ENCODE measurements at places on chromosomes 3 and 15.

GRCh38 chr15:96264351-96264798, 66.1 kb upstream of the NR2F2 start:
- no peak for DNase-seq

DNA sequence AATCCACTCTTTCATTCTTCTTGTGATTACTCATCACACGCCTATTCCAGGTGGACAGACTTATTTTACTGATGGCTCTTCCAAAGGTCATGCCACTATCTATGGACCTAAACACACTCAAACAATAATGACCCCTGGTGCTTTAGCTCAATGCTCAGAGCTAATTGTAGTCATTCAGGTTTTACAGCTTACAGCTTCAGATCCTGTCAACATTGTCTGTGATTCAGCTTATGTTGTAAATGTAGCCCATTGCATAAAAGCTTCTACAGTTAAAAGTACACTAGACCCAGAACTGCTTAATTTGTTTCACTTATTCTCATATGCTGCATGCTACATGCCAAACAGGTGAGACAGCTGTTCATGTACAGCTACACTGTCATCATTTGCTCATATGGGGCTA, 49.2 kb downstream of the LSM3 start:
- DNase-seq = no peak

- DNase-seq = no peak
These were observed 664.7 kb downstream of the MECOM start for GRCh38 chr3:168998792-168999191.

DNA sequence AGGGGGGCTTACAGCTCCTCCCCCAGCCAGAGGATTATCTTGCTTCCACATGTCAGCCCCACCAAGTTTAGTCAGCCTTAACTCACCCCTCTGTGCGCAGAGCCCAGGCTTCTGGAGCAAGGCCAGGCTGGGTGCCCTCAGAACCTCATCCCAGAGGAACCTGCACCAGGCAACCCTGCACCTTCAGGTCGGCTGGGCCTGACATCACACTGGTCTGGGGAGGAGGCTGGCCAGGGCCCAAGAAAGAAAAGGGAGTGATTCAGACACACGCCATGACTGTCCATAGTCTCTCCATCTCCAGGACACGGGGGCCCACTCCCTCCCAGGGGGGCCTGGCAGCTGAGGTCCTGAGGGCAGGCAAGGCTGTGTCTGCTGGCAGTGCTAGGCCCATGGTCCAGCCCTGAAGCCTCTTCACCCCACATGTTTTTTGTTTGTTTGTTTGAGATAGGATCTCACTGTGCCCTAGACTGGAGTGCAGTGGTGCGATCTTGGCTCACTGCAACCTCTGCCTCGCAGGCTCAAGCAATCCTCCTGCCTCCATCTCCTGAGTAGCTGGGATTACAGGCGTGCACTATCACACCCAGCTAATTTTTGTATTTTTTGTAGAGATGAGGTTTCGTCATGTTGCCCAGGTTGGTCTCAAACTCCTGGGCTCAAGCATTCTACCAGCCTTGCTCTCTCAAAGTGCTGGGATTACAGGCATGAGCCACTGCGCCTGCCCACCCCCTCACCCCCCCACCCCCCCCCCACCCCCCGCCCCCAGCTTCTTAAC, 11.1 kb downstream of the TNK2 start:
- no peak for DNase-seq

DNA sequence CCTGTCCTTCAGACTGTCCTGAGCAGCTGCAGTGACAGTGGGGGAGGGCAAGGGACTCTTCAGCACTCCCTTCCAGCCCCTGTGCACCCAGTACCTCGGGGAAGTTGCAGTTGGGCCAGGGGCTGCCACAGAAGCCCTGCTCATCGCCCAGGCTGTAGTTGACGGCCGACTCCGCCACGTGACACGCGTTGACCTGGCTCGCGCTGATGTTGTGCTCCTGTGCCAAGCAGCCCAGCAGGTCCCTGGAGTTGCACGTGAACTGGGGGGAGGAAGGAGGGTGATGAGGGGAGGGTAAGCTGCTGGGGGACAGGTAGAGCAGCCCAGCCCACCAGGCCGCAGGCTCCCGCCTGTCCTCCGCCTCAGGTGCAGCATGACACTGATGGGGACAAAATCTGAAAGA, 101.2 kb downstream of the SEC22A start:
- no peak for DNase-seq

DNA sequence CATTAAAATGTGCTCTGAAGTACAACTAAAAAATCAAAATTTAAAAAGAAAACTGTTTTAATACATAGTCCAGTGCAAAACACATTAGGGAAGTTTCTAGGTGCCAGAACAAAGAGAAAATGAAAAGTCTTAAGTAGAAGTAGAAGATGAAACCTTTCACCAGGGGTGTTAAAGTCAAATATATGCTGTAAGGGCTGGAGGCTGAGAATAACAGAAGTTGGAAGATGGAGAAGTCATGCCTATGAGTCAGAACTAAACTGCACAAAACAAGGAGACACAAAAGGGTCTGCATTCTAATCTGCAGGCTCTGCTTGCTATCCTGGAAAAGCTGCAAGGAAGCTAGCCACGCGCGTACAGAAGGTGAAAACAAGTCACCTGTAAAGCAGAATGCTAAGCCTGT, 48.7 kb upstream of the CPB1 start:
- no peak for DNase-seq

DNA sequence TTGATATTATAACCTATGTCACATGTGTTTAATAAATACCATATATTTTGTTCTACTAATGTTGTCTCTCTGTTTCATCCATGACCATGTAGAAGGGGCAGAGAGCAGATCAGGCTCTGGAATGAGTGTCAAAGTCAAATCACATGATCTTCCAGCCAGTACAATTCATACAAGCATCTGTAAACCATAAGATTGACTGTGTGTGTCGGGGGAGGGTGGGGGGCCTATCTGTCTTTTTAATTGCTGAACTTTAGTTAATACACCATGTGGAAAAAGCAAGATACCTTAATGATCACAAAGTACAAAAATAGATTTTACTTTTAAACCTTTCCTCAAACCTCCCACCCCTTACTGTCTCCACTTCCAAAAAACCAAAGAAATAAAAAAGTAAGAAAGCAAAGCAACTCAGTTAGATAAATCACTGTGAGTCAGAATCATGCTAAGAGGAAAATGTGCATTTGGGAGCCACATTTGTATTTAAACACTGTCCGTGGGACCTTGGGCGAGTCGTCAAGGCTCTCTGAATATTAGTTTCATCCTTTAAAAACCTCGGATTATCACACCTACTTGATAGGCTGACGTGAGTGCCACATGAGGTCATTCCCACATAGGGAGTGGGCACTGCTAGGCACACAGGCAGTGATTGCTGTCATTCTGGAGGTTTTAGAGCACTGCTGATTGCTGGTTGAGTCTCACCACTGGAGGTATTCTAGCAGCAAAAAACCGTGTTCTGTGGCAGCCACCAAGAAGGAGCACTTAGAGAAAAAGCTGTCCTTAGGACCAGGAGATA, 21.0 kb upstream of the POLR2M start:
- no peak for DNase-seq

- no peak for DNase-seq
These were observed 23.1 kb downstream of the DCUN1D1 start for GRCh38 chr3:182957226-182957625.

GRCh38 chr15:69497076-69497475, 44.5 kb downstream of the RPLP1 start:
- DNase-seq = no peak

DNA sequence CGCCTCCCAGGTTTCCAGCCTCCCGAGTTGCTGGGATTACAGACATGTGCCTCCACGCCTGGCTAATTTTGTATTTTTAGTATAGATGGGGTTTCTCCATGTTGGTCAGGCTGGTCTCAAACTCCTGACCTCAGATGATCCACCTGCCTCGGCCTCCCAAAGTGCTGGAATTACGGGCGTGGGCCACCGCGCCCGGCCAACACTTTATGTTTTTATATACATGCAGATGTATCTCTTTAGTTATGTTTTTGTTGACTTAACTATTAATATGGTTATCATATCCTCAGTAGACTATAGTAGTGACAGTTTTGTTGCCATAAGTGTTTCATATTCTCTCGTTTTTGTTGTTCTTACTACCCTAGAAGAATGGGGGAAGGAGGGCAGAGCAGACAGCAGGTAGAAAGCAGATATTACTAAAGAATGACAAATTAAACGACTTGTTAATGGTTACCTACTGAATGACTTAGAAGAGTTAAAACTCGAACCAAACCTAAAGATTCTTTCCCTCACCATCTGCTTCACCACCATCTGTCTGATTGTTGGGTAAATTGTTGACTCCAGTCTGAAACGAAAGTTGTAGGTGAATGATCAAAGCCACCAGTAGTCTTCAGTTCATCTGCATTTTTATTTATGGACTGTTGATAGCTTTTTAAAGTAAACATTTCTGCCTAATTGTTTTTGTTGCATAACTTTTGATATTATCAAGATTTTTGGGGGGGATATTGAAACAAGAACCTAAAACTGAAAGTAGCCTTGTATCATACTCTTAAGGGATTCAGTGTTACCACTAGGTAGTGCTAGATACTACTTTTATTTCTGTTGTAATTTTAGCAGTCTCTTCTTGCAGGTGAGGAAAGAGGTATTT, 89.3 kb downstream of the RASA2 start:
- DNase-seq = no peak

DNA sequence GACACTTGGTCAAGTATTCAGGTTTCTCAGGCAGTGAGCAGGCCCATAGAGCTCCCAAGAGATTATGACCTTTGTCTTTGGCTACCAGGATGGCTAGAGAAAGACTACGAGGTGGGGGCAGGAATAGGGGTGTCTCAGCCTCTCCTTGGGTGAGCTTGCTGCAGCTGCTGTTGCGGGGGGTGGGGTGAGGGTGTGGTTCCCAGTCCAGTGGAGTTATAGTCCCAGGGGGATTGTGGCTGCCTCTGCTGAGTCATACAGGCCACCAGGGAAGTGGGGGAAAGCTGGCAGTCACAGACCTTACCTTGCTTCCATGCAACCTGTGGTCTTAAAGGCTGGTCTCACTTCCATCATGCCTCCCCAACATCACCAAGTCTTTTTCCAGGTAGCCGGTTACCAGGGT, 31.7 kb downstream of the ATP2C1 start:
- DNase-seq = no peak

DNA sequence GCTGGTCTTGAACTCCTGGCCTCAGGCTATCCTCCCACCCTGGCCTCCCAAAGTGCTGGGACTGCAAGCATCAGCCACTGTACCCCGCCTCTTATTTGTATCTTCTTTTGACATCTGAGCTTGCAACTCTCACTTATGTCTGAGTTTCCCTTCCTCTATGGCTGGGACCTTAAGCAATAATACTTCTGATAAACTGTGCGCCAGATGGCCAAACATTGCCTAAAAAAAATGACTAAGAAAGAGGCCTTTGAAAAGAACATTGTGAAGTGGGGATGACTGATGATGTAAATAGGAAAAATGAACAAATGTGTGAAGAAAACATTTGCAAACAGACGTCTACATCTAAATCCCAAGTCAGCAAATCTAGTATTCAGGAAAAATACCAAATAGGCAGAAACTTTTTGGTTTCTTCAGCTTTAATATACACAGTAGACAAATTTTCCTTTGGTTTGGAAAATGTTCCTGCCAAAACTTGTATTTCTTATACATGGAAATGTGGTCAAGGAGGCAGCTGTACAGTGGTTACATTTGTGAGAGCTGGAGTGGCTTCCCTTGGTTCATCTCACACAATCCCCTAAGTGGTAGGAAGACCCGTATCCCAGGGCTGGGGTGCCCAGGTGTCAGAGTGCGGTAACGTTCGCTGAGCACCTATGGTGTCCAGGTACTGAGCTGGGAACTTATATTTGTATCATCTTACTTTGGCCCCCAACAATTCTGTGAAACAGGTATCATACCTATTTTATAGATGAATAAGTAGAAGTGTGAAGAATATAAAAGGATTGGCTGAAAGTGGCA, 11.6 kb upstream of the TFRC start:
- DNase-seq = no peak

DNA sequence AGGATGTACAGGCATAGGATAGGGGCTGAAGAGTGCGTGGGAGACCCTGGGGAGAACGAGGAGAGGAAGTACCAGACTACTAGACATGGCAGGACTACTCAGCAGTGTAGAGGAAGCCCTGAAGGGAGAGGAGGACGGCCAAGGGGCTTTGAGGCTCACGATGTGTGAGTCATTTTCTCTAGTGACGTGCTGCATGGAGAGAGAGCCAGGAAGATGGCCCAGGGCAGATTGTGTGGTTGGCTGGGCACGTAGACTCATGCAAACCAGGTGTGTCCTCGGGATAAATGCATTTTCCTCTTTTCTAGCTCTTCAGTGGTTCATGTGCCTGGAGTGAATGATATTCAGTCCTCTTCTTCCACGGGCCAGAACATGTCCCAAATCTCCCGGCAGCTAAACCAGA, 115.0 kb upstream of the ABHD17C start:
- DNase-seq = no peak

- no peak for DNase-seq
These were observed 61.5 kb upstream of the DCBLD2 start for GRCh38 chr3:98962951-98963350.

- no peak for DNase-seq
These were observed 151.4 kb downstream of the PLD1 start for GRCh38 chr3:171658841-171659240.

- DNase-seq = no peak
These were observed 76.7 kb upstream of the DCBLD2 start for GRCh38 chr3:98978068-98978811.

- no peak for DNase-seq
These were observed 208.6 kb downstream of the ZIC4 start for GRCh38 chr3:147197739-147198138.

GRCh38 chr3:16311960-16312451, 47.0 kb downstream of the OXNAD1 start:
- DNase-seq = no peak

DNA sequence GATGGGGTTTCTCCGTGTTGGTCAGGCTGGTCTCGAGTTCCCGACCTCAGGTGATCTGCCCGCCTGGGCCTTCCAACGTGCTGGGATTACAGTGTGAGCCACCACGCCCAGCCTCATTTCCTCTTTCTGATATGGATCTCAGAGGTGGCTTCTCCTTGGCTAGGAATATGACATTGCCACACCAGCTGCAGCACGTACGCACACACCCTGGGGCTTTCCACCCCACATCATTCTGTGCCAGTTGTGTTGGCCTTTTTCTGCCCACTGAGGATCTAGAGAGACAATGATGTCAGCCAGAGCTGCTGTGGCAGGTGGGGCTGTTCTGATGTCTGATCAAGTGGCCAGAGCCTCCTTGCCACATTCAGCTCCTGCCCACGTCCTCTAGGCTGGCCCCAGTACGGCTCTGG, 29.0 kb downstream of the TMEM45A start:
- no peak for DNase-seq

DNA sequence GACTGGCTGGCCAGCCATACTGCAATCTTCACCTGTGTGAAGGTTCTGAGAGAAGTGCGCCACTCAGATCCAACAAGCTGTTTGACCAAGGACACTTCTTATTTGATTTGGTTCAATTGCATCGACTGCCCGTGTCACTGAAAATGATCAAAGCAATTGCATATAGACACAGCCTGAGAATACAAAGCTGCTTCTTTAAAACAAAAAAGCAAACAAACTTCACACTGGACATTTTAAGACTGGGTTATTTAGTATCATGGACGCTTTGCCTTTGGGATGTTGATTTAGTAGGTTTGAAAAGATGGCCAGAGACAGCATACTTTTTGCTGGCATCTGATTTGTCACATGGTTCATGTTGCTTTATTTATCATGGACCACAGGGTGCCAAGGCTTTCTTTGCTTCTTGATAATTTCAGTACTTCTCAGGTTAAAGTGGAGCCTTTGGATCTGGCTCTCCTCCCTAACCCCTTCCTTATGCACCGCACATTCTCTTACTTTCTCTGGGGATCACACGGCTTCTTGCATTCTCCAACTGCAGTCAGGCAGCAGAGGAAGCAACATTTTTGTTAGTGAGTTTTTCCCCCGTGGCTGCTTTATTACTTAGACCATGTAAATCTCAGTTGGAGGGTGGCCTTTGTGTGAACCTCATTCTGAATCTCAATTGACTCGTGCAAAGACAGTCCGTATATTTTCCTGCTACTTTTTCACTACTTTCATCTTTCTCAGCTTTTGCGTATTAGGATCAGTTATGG, 151.0 kb downstream of the CD47 start:
- DNase-seq = no peak

Data from stimulated activated CD8-positive, alpha-beta memory T cell treated with anti-CD3 and anti-CD28 coated beads, Interleukin-7, amount 100 ng/mL, for 4 hours (primary cell).